ENCODE measurements at places on chromosomes 12 and 14. TPM values are rescaled to one million over a fixed set of nuclear protein-coding genes. Genes with fewer than 3 reads are reported as not detected.

Gene STRAP
- total RNA-seq = 222 TPM

DNA sequence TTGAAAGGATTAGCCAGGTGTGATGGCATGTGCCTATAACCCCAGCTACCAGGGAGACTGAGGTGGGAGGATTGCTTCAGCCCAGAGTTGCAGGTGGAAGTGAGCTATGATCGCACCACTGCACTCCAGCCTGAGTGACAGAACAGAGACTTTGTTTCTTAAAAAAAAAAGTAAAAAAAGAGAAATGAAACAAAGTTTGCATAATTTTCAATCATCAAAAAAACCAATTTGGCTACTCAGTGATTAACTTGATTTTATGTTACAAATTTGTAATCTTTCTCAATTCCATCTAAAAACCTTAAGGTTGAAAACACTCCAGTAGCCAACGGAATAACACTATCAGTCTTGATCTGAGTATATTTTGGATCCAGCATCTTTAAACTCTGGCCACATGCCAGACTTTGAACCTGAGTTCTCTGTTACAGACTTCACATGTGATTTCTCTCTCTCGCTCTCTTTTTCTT, 12.6 kb upstream of the DENND5B start:
- no peak for DNase-seq

GRCh38 chr14:88929656-88930436, 105.4 kb downstream of the TTC8 start:
- DNase-seq = peak; percentile 5

DNA sequence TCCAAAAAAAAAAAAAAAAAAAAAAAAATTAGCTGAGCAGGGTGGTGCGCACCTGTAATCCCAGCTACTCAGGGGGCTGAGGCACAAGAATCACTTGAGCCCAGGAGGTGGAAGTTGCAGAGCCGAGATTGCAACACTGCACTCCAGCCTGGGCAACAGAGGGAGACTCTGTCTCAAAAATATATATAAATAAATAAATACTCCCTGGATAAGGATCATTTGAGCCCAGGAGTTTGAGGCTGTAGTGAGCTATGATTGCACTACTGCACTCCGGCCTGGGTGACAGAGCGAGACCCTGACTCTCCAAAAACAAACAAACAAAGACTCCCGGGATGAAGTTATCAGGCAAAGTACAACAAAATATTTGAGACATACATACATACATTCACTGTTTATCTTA, 3.3 kb upstream of the NAA25 start:
- peak; percentile 19 for DNase-seq

DNA sequence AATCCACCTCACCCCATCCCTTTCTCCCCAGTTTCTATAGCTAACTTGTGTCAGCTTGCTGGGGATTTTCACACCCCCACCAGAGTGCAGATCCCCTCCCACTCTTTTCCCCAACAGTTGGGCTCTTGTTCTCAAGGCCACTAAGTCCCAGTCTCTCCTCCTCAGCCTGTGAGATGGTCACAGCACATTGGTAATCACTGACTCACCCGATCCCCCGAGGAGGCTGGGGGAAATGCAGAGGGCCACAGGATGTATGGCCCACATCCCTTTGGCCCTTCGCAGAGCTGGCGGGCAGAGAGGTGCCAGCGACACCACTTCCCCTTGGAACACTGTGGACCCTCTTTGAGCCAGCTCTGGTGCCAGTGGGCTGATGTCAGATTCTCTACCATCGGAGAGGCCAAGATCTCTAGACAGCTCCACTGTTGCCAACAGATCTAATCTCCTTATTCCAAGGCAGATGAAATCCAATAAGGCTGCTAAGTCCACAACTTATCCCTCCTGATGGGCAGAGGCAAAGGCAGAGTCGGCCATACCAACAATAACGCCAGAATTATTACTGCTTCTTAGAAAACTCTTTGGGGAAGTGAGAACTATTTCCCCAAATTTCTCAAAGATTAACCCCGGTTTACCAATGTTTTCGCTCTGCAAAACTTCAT, 1.6 kb downstream of the FMNL3 start:
- peak; percentile 50 for DNase-seq

DNA sequence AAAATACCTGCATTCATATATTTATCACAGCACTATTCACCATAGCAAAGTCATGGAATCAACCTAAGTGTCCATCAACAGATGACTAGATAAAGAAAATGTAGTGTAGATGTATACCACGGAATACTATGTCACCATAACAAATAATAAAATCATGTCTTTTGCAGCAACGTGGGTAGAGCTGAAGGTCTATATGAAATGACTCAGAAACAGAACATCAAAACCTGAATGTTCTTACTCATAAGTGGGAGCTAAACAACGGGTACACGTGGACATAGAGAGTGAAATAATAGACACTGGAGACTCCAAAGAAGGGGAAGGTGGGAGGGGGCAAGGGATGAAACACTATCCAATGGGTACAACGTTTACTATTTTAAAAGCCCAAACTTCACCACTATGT, 37.9 kb downstream of the SLC38A1 start:
- no peak for DNase-seq

DNA sequence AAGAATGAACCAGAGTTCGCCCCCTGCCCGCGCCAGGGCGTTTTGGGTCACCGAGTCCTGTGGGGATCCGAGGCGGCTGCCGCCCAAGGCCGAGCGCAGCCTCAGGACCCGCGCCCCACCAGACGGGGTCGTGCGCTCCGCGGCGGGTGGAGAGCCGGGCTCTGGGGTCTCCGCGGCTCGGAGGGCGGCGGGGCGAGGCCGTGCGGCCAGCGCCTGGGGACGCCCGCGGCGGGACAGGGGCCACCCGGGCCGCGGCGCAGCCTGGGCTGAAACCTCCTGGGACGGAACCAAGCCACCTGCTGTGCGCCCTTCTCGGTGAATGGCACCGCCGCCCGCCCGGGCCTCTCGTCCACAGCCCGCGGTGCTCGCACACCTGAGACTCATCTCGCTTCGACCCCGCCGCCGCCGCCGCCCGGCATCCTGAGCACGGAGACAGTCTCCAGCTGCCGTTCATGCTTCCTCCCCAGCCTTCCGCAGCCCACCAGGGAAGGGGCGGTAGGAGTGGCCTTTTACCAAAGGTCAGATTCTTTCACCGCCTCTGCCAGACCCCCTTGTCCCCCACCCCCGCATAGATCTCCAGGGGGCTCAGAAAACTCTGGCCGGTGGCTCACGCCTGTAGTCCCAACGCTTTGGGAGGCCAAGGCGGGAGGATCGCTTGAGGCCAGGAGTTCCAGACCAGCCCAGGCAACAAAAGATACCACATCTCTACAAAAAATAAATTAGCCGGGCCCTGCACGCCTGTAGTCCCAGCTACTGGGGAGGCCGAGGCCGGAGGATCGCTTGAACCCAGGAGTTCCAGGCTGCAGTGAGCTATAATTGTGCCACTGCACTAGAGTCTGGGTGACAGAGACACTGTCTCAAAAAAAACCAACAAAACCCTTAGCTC, 901 bp downstream of the B3GNT4 start:
- no peak for DNase-seq

Gene FBLN5
- total RNA-seq = 10.7 TPM

- DNase-seq = no peak
Measured at GRCh38 chr12:93434256-93434865, 7.4 kb downstream of the UBE2N start.

DNA sequence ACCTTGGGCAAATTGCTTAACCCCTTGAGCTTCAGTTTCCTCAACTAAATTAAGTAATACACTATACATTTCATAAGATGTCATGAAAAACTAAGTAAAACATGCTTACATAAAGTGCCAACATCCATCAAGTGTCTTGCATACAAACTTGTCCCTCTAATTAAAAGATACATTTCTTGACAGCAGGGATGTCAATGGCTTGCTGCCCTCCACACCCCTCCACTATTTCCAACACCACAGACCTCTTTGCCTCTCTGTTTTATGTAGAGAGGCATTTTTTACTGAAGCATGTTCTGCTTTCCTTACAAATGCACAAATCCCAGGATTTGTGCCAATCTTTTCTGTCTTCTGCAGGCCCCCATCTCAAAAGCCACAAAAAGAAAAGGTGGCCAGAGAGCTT, 89.0 kb upstream of the HOXC13 start:
- DNase-seq = no peak

DNA sequence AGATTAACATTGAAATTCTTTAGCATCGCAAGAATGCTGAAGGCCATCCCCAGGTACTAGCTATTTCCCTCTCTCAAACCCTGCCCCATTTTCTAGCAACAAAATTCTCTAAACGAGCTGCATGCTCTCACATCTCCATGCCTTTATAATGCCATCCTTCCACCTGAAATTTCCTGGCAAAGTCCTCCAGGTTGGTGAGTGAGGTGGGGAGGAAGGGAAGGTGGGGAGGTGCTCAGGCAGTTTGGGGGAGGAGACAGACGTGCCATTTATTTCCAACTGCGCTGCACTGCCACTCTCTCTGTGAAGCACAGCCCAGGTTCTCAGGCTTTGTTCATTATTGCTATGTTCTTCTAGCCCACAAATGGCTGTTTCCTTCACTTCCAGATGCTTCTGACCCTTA, 208.4 kb downstream of the PAWR start:
- no peak for DNase-seq

DNA sequence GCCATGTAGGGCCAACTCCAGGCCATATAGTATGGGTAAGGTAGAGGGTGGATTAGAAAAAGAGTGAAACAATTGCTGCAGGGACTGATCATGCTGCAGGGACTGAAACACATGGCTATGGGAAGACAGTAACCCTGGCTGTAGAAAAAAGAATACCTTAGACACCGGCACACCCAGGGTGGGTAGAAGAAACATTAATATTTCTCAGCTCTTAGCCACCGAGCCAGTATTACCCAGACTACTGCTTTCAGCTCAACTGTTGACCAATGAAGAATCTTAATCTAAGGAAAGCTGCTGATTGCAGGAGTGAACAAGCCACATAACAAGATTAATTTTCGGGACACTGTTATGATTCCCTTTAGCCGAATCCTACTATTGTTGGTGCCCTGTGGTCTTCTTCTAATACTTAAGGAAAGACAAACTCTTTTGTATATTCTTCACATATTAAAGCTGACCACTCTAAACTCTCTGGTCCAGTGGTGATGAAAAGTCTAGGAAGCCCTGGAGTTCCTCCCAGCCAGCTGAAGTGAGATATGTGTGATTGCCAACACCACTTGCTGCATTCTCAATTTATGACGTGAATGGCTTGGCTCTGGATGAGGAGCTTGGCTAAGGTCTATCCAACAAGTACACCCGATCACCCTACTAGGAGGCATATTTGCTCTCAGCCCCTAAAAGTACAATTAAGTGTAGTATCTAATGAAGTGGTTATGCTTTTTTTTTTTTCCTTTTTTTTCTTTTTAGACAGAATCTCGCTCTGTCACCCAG, 69.2 kb downstream of the NOVA1 start:
- no peak for DNase-seq

DNA sequence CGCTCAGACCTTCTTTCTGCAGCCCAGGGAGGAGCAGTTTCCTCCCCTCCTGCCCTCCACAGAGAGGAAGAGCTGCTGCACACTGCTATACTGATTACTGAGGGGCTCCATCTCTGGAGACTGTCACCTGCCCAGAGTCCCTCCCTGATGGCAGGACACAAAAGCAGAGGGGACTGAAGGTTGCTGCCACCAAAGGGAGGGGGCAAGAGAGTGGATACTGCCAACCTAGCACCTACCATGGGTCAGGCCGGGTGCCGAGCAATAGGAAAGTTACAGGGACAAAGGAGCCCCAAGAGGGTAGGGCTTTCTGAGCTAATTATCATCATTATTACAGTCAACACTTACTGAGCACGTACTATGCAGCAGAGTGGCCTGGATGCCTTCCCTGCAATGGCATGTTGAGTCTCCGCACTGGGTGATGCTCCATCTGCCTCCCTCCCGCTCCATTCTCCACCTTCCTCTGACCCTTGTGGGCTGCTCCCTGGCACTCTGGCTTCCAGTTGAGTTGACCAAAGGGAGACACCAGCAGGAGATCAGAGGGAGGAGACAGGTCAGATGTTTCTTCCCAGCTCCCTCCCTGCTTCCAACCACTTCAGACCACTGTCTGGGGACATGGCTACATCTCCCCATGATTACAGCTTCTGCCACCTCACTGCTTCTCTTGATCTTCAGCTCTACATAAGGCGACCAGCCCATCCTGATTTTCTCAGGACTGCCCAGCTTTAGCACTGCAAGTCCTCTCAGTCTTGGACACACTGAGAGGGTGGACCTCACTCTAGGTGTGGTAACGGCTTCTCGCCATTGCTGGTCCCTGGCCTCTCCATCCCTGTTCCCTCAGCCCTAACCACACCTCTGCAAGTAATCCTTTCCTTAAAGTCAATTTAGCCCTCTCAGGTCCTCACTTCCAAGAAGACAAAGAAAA, 2.6 kb upstream of the KRT79 start:
- DNase-seq = no peak

DNA sequence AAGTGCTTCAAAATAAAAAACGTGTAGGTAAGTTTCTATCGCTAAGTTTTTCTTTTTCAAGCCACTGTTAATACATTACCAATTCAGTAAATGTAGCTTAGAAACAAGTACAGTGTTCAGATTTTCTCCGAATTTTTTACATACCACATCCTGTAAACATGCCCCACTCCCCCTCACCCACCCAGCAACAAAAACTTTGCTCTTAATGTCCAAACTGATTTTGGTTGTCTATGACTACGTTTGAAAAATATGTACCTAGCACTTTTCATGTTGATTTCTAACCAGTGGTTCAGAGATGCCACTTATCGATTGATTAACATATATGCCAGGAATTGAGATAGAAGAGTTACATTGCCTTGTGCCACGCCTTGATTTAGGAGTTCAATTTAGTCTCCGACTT, 663 bp upstream of the LIN7A start:
- no peak for DNase-seq

Gene WSCD2
- not detected for total RNA-seq

Gene CPM
- total RNA-seq = 0.81 TPM

GRCh38 chr14:88597038-88597437, 34.2 kb downstream of the ZC3H14 start:
- DNase-seq = no peak

Gene CCDC38
- total RNA-seq = 0.26 TPM

GRCh38 chr14:64465191-64465822, at the start of gene AKAP5:
AKAP5 (plus strand) TSS chr14:64465499; CDS start chr14:64468395, 2,896 bp downstream.
- peak; percentile 75 for DNase-seq

Gene CRIP1
- 42.4 TPM for total RNA-seq

Gene PLXNC1
- 0.76 TPM for total RNA-seq

GRCh38 chr12:86748894-86749293, 492.7 kb upstream of the MGAT4C start:
- peak; percentile 7 for DNase-seq
